ENCODE measurements at places on chromosomes 12 and 14.

DNA sequence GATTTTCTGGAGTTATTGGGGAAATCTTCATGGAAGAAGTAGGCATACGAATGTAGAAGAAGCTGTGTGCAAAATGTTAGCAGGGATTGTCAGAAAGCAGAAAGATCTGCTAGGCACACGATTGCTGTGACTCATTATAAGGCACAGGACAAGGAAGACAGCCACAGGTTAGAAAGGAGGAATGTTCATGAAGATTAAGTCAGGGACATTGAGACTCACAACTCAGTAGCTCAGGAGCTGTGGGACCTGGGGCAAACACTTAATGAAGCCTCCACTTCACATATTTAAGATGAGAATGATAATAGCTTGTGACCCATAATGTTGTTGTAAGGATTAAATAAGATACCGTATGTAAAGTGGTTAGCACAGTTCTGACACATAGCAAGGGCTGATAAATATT, 26.6 kb upstream of the RTRAF start:
- DNase-seq, result no peak

GRCh38 chr14:99879401-99880295, 86.4 kb downstream of the EML1 start:
- DNase-seq, result peak; percentile 38

DNA sequence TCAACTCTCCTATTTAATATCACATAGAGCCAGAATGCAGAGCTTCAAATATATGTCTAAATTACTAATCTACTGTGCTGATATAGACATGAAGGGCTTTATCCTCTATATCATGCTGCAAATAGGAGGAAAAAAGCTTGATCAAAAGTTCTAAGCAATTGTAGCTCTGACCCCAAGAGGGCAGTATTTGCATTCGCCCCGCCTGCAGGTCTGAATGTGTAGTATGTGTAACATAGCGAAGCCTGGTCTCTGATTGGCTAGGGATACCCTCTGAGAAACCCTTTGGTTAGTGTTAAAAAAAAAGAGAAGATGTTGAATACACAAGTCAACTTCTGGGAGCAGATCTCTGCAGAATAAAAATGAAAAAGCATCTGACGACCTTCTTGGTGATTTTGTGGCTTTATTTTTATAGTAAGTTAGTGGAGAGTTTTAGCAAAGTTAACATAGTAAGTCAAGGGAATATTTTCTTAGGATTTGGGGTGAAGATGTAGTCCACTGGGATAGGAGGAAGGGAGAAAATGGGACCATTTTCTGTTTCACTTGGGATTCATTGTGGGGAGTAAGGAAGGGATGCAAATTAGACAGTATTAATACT, 151.6 kb upstream of the OR4E1 start:
- no peak for DNase-seq

DNA sequence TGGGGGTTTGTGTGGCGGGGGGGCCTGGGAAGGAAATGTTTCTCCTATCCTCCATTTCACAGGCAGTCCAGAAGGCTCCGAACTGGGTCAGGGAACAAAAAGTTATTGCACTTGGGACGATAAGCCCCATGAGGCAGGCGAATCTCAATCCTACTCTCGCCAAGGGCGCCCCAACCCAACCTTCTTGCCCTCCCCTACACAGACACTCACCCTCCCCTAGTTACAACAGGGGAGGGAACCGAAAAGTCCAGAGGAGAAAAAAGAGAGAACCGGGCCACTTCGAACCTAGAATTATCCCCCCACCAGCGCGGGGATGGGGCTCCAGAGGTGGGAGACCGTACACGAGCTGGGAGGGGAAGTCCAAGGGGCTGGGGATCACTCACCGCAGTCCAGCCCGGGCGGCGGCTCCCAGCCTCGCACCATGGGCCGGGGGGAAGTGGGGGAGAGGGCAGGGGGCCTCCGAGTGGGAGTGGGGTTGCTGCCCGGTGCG, 357 bp downstream of the HOMEZ start:
- no peak for DNase-seq

DNA sequence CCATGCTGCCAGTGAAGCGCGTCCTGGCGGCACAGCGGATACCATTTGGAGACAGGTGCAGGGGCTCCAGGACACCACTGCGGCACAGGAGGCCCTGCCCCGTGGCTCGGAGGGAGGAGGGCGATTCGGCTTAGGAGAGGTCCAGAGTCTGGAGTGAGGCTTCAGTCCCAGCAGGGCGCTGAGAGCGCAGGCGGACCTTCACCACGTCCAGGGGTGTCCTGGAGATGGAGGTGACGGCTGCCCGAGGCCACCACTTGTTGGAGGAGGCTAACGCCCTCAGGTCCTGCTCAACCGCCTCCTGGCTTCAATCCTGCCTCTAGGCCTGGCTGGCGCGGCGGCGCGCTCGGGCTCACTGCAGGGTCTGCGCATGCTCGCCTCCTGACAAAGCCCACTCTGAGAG, 45.7 kb downstream of the EIF2S3B start:
- DNase-seq, result no peak

DNA sequence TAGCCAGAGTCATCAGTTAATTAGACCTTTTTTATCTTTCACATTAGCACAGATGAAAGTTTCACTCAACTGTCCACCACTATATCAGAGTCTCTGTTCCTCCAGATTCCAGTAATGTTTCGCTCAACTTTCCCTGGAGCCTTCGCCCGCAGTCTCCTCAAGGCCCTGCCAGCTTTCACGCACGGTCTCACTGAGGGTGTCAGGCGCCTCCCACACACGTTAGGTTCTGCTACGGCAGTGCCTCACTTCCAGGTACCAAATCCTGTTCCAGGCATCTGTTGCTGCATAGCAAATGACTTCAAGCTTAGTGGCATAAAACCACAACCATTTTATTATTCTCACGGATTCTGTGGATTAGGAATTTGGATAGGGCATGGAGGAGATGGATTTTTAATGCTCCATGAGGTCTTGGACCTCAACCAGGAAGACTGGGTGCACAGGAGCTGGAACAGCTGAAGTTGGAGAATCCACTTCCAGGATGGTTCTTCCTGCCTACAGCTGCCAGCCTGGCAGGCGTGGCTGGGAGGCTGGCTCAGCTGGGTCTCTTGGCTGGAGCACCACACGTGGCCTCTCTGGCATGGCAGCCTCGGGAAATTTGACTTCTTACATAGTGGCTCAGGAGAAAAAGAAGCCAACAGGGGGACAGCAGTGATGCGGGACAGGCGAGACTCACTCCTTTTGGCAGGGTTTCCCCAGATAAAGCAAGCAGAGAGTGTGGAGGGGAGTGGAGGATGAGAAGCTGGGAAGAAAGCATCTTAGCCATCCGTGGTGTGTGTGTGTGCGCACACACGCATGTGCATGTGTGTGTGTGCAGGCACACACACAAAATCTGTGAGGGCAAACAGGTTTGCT, 21.3 kb upstream of the BCDIN3D start:
- DNase-seq, result peak; percentile 14

DNA sequence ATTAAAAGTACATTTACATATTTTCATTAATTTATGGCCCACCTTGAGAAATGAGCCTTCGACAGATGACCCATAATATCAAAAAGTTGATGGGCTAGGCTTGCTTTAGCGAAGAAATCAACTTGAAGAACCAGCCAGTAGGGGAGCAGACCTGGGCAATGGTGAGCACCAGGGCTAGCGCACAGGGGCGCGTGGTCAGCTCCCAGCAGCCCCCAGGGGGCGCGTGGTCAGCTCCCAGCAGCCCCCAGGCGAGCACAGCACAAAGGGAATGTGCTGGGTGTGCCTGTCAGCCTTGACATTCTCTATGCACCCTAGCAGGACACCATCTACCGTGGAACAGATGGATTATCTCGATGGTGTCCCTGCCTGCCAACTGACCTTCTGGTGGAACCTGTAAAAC, 15.3 kb upstream of the SOX5 start:
- no peak for DNase-seq
